ENCODE measurements at places on chromosomes 2 and 18.
A peak's percentile ranks its signal among the peaks of the same experiment; 100 is the strongest.

- DNase-seq, result no peak
These were observed 98.9 kb upstream of the ARL4C start for GRCh38 chr2:234595829-234596228.

- no peak for DNase-seq
These were observed 148.9 kb downstream of the AGPS start for GRCh38 chr2:177541258-177541991.

DNA sequence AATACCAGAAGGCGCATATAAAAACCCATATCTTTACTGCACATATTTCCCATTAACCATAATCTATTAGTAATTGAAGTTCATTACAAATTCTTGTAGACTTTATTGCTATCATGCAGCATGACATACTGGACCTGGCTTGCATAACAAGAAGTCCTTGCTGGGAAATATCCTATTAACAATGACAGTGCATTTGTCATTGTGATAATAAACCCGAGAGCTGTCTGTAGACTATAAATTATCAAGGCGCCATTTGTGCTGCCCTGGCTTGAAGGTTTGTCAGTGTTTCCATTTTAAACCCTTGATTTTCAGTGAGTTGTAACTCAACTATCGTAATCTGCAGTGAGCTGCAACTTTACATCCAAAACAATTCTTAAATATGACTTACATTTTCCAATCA, 59.0 kb downstream of the HNMT start:
- DNase-seq, result no peak

- DNase-seq, result peak; percentile 22
These were observed 156.7 kb downstream of the TTN start for GRCh38 chr2:178650554-178650953.

DNA sequence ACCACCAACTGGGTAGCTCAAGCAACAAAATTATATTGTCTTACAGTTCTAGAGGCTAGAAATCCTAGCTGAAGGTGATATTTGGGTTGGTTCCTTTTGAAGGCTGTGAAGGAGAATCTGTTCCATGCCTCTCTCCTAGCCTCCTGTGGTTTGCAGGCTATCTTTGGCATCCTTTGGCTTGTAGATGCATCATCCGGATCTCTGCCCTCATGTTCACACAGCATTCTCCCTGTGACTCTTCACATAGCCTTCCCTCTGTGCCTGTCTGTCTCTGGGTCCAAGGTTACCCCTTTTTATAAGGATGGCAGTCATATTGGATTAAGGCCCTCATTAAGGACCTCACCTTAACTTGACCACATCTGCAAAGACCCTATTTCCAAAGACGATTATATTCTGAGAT, 78.6 kb upstream of the MAP3K20 start:
- peak; percentile 59 for DNase-seq

DNA sequence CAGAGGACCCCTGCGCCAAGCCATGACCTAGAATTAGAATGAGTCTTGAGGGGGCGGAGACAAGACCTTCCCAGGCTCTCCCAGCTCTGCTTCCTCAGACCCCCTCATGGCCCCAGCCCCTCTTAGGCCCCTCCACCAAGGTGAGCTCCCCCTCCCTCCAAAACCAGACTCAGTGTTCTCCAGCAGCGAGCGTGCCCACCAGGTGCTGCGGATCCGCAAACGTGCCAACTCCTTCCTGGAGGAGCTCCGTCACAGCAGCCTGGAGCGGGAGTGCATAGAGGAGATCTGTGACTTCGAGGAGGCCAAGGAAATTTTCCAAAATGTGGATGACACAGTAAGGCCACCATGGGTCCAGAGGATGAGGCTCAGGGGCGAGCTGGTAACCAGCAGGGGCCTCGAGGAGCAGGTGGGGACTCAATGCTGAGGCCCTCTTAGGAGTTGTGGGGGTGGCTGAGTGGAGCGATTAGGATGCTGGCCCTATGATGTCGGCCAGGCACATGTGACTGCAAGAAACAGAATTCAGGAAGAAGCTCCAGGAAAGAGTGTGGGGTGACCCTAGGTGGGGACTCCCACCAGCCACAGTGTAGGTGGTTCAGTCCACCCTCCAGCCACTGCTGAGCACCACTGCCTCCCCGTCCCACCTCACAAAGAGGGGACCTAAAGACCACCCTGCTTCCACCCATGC, 3.0 kb downstream of the PROC start:
- DNase-seq, result no peak

DNA sequence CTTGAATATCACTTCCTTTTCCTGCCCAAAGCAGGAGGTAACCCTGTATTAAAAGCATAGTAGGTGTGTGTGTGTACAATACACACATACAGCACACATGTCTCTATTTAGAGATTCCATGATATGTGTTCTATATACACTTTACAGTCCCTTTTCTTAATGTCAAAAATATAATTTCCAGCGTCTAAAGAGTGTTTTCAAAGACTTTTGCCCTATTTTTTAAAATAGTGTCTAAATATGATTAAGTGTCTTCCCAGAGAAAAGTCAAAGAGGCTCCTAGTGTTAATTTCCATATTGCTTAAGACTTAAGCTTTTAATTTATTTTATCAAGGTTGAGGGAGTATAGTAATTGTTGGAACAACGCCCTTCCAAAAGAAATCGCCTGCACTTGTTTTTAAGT, 420.3 kb upstream of the POU3F3 start:
- no peak for DNase-seq

GRCh38 chr2:37472959-37473358, 128.5 kb downstream of the QPCT start:
- peak; percentile 71 for DNase-seq

DNA sequence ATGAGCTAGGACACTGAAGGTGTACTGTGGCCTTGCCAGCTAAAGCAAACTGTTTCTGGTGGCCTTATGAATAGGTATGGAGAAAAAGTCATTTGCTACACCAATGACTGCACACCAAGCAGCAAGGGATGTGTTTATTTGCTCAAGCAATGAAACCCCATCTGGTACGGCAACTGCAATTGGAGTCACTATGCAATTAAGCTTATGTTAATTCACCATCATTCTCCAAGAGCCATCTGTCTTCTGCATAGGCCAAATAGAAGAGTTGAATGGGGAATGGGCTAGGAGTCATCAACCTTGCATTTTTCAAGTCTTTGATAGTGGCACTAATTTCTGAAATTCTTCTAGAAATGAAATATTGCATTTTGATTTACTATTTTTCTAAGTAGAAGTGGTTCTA, 372.0 kb downstream of the KCNJ3 start:
- DNase-seq, result no peak

DNA sequence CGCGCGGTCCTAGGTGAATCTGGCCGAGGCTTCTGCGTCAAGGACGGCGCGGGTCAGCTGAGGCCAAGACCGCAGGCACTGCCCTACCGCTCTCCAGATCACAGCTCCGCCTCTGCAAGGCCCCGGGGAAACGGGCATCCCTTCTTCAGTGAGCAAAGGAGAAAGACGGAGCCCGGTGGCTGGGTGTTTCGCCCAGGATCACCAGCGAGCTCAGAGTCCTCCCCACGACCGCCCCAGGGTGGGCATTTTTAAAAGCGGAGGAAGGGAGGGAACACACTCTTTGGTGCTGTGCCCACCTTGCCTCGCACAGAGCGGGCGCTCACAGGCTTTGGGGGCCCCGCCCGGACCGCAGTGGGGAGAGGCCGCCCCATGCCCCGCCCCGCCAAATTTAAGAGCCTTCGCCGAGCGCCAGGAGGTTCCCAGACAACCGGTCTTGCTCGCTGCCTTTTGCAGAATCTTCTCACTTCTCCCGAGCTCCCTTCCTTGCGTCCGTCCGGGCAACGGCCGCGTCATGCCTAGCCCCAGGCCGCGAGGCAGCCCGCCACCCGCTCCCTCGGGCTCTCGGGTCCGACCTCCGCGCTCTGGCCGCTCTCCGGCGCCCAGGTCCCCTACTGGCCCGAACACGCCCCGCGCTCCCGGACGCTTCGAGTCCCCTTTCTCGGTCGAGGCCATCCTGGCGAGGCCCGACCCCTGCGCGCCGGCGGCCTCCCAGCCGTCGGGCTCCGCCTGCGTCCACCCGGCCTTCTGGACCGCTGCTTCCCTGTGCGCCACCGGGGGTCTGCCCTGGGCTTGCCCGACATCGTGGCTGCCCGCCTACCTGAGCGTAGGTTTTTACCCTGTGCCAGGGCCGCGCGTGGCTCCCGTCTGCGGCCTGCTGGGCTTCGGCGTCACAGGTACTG, at the start of gene NOTO:
NOTO (plus strand) TSS at position 419 of the 899 bp plus-strand sequence; CDS start at position 512, 93 bp downstream.
- DNase-seq, result no peak

DNA sequence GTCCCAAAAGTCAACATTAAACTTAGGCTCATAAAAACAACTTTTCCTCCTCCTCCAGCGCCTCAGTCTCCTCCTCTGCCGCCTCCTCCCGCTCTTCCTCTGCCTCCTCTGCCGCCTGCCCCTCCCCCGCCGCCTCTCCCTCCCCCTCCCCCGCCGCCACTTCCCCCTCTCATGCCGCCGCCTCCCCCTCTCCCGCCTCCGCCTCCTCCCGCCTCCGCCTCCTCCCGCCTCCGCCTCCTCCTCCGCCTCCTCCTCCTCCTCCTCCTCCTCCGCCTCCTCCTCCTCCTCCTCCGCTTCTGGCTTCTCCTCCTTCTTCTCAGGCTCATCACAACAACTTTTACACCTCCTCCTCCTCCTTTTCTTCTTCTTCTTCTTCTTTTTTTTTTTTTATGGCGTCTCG, 599.9 kb downstream of the TMEM182 start:
- DNase-seq, result no peak

DNA sequence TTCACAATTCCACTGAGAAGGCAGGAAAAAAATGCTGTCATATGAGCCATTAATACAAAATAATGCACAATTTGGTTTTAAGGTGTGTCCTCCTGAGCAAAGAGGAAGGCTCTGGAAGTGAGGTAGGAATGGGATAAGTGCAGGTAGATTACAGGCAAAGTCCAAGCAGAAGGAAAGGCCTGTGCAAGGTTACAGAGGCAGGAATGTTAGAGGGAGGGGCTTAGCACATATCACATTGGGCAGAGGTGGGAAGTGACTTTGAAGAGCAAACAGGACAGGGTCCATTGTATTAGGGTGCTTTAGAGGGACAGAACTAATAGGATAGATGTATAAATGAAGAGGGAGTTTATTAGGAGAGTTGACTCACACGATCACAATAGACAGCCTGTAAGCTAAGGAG, 14.7 kb upstream of the CLIP4 start:
- DNase-seq, result no peak

- DNase-seq, result no peak
These were observed 137.9 kb downstream of the CDH2 start for GRCh38 chr18:28039078-28039477.

- DNase-seq, result no peak
These were observed 70.3 kb upstream of the COL5A2 start for GRCh38 chr2:189249901-189250300.

GRCh38 chr2:143679617-143680016, 550.4 kb downstream of the ARHGAP15 start:
- no peak for DNase-seq

- DNase-seq, result no peak
These were observed 3.9 kb upstream of the SRBD1 start for GRCh38 chr2:45614871-45615415.

GRCh38 chr2:73133566-73134197, 20.9 kb upstream of the RAB11FIP5 start:
- DNase-seq, result no peak

DNA sequence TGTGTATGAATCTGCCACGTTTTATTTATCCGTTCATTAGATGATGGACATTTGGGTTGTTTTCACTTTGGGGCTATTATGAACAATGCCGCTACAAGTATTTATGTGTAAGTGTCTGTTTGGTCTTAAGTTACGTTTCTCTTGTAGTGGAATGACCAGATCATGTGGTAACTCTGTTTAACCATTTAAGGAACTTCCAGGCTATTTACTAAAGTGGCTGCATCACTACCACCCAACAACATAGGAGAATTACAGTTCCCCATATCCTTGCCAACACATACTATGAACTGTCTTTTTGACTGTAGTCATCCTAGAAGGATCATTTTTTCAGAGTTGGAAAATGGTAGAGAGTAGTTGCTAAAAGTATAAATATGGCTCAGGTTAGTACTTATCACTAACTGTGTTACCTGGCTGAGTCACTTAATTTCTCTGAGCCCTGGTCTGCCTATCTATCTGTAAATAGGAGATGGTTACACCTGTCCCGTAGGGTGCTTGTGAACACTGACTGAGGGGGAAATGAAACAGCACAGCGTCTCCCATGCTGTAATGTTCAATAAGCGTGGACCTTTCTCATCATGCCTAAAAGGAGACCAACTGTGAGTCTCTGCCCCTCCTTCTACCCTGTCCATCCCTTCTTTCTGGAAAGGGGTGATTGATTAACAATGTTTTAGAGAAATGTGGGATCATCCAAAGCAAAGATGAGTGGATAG, 103.1 kb downstream of the SH3RF3 start:
- no peak for DNase-seq

GRCh38 chr2:181384923-181385322, 72.3 kb upstream of the ITGA4 start:
- DNase-seq, result no peak

- DNase-seq, result no peak
These were observed 1.2 kb downstream of the KIF5C start for GRCh38 chr2:148876202-148876594.

DNA sequence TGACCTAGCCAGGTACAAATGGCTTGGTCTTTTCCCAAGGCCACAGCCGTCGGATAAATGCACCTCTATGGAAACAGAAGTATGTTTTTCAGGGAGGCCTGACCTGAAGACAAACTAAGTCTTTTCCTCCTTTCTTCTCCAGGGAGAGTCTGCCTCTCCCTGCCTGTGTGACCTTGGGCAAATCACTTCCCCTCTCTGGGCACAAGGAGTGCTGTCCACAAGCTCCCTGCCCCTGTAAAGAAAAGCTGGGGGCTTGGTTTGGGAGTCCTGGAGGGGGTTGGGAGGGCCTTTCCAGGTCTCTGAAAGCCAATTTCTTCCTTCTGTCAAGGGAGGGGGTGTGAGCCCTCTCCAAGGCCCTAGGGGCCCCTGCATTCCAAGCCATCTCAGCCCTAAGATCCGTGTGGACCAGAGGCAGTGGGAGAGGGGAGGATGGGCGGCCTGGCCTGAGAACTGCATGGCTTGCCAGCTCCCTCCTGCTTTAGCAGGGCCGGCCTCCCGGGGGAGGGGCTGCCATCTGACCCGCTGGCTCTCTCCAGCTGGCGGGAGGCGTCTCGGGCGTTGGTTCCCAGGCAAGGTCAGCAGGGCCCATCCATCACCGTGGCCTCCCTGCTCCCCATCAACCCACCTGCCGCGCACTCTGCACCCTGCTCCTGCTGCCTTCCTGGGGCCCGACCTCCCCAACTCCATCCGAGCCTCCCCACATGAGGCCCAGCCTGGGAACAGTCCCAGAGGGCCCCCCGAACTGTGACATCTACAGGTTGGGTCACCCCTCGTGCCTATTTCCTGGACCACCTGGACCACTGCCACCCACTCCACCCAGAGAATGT, 61.4 kb downstream of the SMAD7 start:
- DNase-seq, result peak; percentile 17

Data from myocyte (in vitro differentiated cells).